CD4-positive, alpha-beta T cell (primary cell): ENCODE measurements at places on chromosomes 7 and 10. TPM values are rescaled to one million over a fixed set of nuclear protein-coding genes. Genes with fewer than 3 reads are reported as not detected.

DNA sequence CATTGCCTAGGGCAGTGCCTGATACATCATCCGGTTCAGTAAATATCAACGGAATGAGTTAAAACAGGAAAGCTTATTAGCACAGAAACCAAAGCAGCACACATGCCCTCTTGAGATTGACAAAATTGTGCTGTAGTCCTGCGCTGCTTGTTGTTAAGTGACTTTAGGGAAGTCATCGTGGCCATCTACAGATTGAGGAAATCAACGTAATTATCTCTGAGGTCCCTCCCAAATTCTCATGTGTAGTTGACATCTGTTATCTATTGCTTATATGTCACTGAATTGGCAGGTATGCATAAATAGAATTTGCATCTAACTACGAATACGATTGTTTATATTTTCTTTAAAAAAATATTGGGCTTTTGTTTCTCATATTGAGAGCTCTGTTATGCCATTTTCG is 3.5 kb upstream of the GNB2 start:
- H3K36me3 ChIP-seq, result no peaks in the 10 kb centered on the region
- no peak overlapping the region for H3K4me3 ChIP-seq
- no peaks in the 10 kb centered on the region for H3K27me3 ChIP-seq
- H3K27ac ChIP-seq, result no peak overlapping the region
- H3K4me1 ChIP-seq, result peaks cover 18% of the 10 kb centered on the region

GRCh38 chr10:31972519-31973041 is 43.9 kb upstream of the ARHGAP12 start:
- H3K27ac ChIP-seq, result no peak overlapping the region
- H3K27me3 ChIP-seq, result no peaks in the 10 kb centered on the region
- no peak overlapping the region for H3K4me3 ChIP-seq
- peaks cover 9% of the 10 kb centered on the region for H3K4me1 ChIP-seq
- DNase-seq, result no peak
- H3K36me3 ChIP-seq, result no peaks in the 10 kb centered on the region

- peaks cover 35% of the 10 kb centered on the region for H3K36me3 ChIP-seq
- DNase-seq, result peak; percentile 69
- peaks cover 50% of the 10 kb centered on the region for H3K4me1 ChIP-seq
- peak overlapping the region; percentile 94 for H3K4me3 ChIP-seq
- no peaks in the 10 kb centered on the region for H3K27me3 ChIP-seq
- H3K27ac ChIP-seq, result peak overlapping the region; percentile 93
Measured at GRCh38 chr10:17229016-17229716, 1.1 kb downstream of the VIM start.

- H3K4me3 ChIP-seq, result no peak overlapping the region
- no peaks in the 10 kb centered on the region for H3K36me3 ChIP-seq
- no peak for DNase-seq
Measured at GRCh38 chr7:54546081-54546985, 4.2 kb downstream of the VSTM2A start.

DNA sequence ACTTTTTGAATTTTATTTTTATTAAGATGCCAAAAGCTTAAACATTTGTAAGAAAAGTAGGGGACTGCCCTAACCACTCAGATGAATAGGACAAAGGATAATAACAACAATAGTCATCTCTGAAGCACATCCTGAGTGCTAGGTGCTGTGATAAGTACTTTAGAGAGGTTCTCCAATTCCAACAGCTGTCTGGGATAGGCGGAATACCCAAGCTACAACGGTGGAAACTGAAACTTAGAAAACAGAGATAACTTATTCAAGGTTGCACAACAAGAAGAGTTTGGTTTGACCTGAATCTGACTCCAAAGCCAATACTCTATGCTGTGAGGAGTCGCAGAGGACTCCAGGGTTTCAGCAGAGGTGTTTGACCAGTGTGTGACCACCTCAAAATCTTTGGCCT is 2.0 kb downstream of the RTKN2 start:
- H3K27me3 ChIP-seq, result no peaks in the 10 kb centered on the region
- no peak for DNase-seq
- peaks cover 16% of the 10 kb centered on the region for H3K4me1 ChIP-seq
- H3K4me3 ChIP-seq, result no peak overlapping the region

DNA sequence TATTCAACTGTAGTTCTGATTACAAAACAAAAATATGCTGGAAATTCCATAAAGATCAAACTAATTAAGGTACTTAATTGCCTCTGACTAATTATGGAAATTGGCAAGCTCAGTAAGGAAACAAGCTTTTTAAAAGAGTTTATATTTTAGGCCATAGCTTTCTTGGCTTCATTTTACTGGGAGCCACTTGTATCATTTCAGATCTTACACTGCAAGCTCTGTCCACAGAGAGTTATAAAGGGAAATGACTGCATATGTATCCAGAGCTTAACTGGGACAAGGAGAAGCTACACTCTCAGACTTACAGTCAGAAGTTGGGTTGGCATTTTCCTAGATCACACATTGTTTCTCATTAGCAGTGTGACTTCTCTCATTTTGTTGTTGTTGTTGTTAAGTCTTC is 92.4 kb downstream of the LRRN3 start:
- no peak overlapping the region for H3K4me3 ChIP-seq
- no peak overlapping the region for H3K27ac ChIP-seq
- no peaks in the 10 kb centered on the region for H3K36me3 ChIP-seq
- no peaks in the 10 kb centered on the region for H3K4me1 ChIP-seq
- DNase-seq, result no peak

DNA sequence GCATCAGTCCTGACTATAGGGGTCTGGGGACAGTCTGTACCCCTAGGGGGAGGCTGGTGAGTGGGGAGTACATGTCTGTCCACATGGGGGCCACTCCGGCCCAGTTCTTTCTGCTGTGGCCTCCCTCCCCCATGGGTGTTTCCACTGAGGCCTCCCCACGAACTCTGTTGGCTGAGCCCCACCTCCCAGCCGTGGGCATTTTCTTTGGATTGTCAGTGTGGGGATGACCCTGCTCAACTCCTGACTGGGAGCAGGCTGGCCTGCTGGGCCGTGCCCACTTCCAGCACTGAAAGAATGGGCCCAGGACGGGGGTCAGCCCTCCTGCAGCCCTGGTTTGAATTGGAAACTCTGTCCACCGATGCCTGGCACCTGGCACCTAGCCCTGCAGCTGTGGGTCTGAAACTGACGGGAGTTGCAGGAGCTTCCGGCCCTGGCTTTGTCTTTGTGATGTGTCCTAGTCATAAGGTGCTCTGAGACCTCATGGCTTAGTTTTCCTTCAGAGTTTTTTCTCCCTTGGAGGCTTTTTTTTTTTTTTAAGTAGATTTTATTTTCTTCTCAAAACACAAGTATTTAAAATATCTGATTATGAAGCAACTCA is 46.5 kb downstream of the LHPP start:
- H3K27ac ChIP-seq, result no peak overlapping the region
- no peak overlapping the region for H3K4me3 ChIP-seq

DNA sequence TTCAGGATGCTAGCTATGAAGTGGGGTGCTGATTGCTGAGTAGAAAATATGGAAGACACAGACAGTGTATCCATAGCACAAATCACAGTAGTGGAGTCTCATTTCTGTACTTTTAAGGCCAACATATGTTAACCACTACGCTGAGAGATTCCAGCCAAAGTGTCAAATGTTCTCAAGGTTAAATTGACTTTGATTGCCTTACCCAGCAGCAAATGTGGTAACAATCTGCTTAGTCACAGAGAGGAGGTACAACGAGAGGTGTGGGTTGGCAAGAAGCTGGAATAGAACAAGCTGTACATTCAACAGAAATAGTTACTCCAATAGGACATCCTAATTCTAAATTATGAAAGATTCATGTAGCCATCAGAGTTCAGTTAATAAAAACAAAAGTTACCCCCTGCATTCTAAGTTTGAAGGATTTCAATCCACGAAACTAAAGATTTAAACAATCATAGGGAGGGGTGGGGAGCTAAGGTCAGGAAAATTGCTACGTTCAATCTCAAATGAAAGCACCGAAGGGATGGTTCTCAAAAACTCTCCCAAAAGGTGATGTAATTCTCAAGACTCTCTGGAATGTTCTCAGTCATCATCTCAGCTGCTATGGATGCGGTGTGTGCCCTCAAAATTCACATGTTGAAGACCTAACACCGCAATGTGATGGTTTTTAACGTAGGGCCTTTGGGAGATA is 137.0 kb downstream of the ETV1 start:
- no peaks in the 10 kb centered on the region for H3K36me3 ChIP-seq
- H3K27ac ChIP-seq, result no peak overlapping the region
- no peaks in the 10 kb centered on the region for H3K27me3 ChIP-seq
- peaks cover 11% of the 10 kb centered on the region for H3K4me1 ChIP-seq
- no peak overlapping the region for H3K4me3 ChIP-seq

DNA sequence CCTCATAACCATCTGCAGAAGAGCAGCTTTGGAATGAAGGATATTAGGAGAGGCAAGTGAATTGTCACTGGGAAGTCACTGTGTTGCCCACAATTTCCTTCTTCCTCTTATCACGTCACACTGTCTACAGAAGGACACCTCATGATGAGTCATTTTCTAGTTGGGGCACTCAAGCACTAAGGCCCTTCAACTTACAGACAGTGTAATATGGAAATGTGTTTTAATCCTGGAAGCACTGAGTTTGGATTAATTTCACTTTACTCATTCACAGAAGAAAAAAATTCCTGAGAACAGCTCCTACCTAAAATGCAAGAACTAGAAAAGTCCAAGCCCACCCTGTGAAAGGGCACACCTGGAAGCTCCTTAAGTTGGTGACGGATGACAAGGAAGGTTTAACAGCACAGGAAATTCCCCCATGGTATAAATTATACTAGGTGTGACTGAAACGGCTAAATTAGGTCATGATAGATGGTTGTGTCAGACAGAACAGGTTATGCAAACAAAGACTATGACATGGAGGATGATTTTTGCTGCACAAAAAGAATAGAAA is 56.6 kb downstream of the PARD3 start:
- no peaks in the 10 kb centered on the region for H3K4me1 ChIP-seq
- no peaks in the 10 kb centered on the region for H3K36me3 ChIP-seq
- H3K27me3 ChIP-seq, result no peaks in the 10 kb centered on the region
- DNase-seq, result no peak

GRCh38 chr7:116223588-116223987 is 13.2 kb downstream of the TES start:
- no peak for DNase-seq
- H3K4me3 ChIP-seq, result no peak overlapping the region
- peaks cover 3% of the 10 kb centered on the region for H3K36me3 ChIP-seq
- no peak overlapping the region for H3K27ac ChIP-seq

DNA sequence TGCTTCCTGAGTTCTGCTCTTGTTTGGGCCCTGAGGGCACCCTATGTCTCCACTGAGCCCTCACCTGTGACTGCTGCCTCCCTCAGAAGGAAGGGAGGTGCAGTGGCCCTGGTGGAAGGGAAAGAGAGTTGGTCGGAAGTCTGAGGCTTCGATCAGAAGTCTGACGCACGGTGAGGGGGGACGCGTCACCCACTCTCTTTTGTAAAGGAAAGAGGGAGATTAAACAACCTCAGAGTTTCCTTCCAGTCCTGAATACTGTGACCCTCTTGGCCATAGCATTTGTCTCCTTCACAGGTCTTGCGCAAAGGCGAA is 31.4 kb upstream of the TRIM8 start:
- no peaks in the 10 kb centered on the region for H3K27me3 ChIP-seq
- H3K27ac ChIP-seq, result peak overlapping the region; percentile 88
- peaks cover 44% of the 10 kb centered on the region for H3K4me1 ChIP-seq
- H3K36me3 ChIP-seq, result peaks cover 35% of the 10 kb centered on the region
- DNase-seq, result peak; percentile 42
- no peak overlapping the region for H3K4me3 ChIP-seq

The HELLS gene
- 9.5 TPM for total RNA-seq

The CAMK1D gene
- total RNA-seq, result 28.8 TPM
